ENCODE measurements at places on chromosomes 3 and 15. TPM values are rescaled to one million over a fixed set of nuclear protein-coding genes. Genes with fewer than 3 reads are reported as not detected.

Gene PARP15
- total RNA-seq: not detected

Gene DTX3L
- 10.9 TPM for total RNA-seq

Gene RTP3
- total RNA-seq: not detected

Gene TGM5
- not detected for total RNA-seq

Gene CCR9
- not detected for total RNA-seq

Gene SKOR1
- under 0.01 TPM for total RNA-seq

Gene HTR3E
- not detected for total RNA-seq

Gene PTX3
- 1,042 TPM for total RNA-seq

Gene CSNK1G1
- 11.0 TPM for total RNA-seq

Gene ZFYVE19
- 16.0 TPM for total RNA-seq

Gene CPLX3
- not detected for total RNA-seq

Gene HRG
- total RNA-seq: not detected

Gene CEP70
- 8.2 TPM for total RNA-seq

Gene TM4SF1
- total RNA-seq: 223 TPM

Gene TF
- 1.4 TPM for total RNA-seq

Gene TNFAIP8L3
- total RNA-seq: 14.4 TPM

Gene ARNT2
- 22.0 TPM for total RNA-seq

Gene SYNPR
- not detected for total RNA-seq

Gene GP9
- not detected for total RNA-seq

Gene LEKR1
- total RNA-seq: 0.12 TPM

Gene TMEM89
- total RNA-seq: not detected

Gene ZMYND10
- total RNA-seq: 1.1 TPM

Gene KCNAB1
- 0.12 TPM for total RNA-seq

Gene SI
- not detected for total RNA-seq

Gene IL5RA
- not detected for total RNA-seq

Gene PIERCE2
- 1.2 TPM for total RNA-seq

Gene CA12
- 26.5 TPM for total RNA-seq

Gene TRAIP
- total RNA-seq: 1.2 TPM

Gene PRR20G
- total RNA-seq: not detected

Gene P2RY14
- not detected for total RNA-seq

Gene XCR1
- total RNA-seq: not detected

Gene P4HTM
- 26.0 TPM for total RNA-seq

Gene DNAH12
- not detected for total RNA-seq

Gene KNL1
- total RNA-seq: 1.5 TPM

Gene SCN11A
- total RNA-seq: 0.12 TPM

Gene GOLGA6B
- total RNA-seq: not detected

Gene ANO10
- total RNA-seq: 28.5 TPM

Gene IQCH
- total RNA-seq: 0.60 TPM

Gene GOLGA8T
- total RNA-seq: not detected

Gene TNNC1
- 1.2 TPM for total RNA-seq

Gene ARGFX
- total RNA-seq: not detected

Gene EIF4G1
- 272 TPM for total RNA-seq

Gene PRTG
- total RNA-seq: 2.9 TPM

Gene MAP6D1
- total RNA-seq: 2.0 TPM

Gene CAMP
- not detected for total RNA-seq

Gene NRROS
- 0.85 TPM for total RNA-seq

Gene CNTN3
- 0.23 TPM for total RNA-seq

Gene PYGO1
- total RNA-seq: 8.2 TPM

Measured in pericardium fibroblast (primary cell).